HT1080 (cell line): ENCODE measurements at places on chromosomes 16 and 17. TPM values are rescaled to one million over a fixed set of nuclear protein-coding genes. Genes with fewer than 3 reads are reported as not detected.

ORMDL3 gene
- total RNA-seq: 19.6 and 20.9 TPM in 2 replicates

- peak; percentile 74 for DNase-seq
Measured at GRCh38 chr17:69607162-69607834, 192.8 kb downstream of the MAP2K6 start.

SULT1A4 gene
- 2.0 and 5.5 TPM in 2 replicates for total RNA-seq

CCL11 gene
- not detected in 2 replicates for total RNA-seq

GALNS gene
- 5.1 and 7.4 TPM in 2 replicates for total RNA-seq

- no peak for DNase-seq
Measured at GRCh38 chr16:80117556-80118130, 423.1 kb upstream of the DYNLRB2 start.

RHBDL1 gene
- 1.1 and 1.6 TPM in 2 replicates for total RNA-seq

DNA sequence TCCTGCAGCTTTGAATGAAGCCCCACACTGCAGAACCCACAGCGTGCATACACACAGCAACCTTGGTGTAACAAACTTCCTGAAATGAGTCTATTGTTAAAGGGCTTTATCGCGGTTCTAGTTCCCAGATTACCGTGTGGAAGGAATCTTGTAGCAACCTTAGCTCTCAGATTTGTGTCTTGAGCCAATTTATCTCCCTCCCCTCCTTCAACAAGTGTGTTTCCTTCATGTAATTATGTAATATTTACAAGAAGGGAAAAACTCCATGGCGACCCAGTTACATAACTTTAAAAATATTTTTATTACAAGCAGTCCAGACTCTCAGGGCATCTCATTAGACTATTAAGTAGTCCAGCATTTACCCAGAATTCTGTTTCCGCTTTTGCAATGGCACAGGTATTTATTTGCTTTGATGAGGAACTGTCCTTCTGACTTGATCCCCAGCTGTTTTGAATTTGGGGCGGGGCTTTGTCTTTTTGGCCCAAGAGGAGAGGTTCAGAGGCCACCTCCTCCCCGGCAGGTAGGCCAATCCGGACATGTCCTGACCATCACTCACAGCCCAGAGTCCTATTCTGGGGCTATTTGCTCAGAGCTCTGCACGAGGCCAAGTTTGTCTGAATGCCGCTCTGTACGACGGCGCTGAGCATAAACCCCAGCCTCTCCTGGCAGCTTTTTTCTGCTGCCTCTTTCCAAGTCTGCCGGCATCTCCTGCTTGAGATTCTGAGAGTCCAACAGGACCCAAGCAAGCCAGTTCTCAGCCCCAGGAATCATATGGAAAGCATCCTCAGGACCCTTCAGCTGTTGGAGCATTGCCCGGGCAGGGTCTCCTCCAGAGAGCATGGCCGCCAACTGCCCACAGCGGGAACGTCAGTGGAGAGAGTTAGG lies 35.6 kb downstream of the CLEC16A start:
- no peak for DNase-seq

DNA sequence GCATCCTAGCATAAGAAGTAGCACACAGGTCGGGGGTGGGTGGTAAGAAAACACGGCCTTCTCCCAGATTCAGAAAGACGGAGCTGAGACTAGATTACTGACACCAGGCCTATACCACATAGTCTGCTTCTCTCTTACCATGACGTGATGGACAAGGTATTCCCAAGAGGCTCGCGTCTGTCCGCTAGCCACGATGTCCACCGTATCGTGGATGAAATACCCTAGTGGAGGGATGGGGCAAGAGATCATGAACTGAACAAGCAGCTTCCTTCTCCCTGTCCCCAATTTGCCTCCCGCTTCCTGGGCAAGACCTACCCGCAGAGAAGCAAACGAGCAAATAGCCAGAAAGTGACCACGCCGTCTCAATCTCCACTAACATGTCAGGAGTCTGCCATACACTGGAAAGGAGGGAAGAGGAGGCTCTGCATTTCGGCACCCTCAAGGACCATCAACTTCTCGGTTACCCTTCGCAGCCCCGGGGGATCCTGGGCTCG lies 820 bp downstream of the TLCD1 start:
- peak; percentile 79 for DNase-seq

OR3A3 gene
- not detected in 2 replicates for total RNA-seq

PPP1R27 gene
- total RNA-seq: 0.47 TPM in 1 of 2 replicates, not detected in the other

DNA sequence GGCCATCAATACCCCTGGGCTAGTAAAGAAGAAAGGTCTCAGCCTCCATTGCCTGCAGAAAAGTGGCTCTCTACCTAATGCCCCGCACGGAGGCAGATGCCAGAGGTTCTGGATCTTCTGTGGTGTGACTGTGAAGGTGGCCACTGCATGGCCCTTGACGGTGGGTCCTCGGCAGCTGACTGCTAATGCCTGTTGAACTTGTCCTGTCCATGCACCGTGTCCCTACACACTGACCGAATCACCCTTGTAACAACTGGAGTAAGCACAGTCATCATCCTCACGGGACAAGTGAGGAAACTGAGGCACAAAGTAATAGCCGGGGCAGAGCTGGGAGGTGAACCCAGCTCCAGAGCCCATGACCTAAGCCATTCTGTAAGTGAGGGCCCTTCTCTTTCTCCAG lies 48.8 kb downstream of the MYH11 start:
- DNase-seq: no peak

DNA sequence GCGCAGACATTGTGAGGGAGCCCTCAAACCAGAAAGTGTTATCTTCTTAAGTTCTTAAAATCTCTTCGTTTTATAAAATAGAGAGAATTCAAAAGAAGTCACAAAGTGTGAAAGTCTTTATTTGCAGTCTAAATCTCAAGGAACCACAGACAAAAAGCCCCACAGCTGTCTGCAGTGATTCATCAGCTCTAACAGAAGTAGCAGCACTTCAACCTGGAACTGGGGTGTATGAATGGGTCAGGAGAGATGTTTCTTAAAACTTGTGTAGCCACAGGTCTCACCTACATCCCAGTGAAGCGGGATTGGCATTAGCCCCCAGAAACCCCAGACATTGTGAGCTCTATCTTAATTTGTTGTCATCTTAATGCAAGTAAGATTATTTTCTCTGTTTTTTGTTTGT lies 61.1 kb downstream of the CDYL2 start:
- no peak for DNase-seq

DNA sequence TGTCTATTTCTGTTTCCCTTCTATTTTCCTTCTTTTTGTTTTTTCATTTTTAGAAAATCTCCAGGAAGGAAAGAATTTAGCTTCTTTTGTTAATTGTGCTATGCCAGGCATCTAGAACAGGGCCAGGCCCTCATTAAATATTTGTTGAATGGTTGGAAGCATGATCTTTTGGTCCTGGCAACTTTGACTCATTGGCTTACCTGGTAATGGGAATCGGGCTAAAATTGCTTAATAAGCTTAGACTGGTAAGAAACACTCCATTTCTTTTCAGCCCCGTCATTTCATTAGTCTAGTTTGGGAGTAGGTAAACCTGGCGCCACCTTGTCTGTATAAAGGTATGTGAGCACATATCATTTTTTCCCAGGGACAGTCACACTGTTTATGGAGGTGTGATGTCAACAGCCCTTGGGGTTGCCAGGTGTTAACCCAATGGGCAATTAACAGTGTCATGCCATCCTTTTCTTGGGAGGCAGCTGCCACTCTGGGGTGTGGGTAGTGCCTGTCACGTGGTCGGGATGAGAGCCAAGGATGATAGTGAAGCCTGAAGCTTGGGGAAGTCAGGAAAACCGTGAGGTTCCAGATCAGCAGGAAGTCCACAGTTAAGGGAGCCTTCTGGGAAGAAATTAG lies 9.5 kb upstream of the NDEL1 start:
- DNase-seq: no peak

GRCh38 chr16:31880322-31880979 lies 6.8 kb downstream of the ZNF267 start:
- peak; percentile 73 for DNase-seq

GRCh38 chr17:2926019-2926650 lies 129.9 kb downstream of the RAP1GAP2 start:
- DNase-seq: peak; percentile 32

ABCA9 gene
- not detected in 2 replicates for total RNA-seq

DNA sequence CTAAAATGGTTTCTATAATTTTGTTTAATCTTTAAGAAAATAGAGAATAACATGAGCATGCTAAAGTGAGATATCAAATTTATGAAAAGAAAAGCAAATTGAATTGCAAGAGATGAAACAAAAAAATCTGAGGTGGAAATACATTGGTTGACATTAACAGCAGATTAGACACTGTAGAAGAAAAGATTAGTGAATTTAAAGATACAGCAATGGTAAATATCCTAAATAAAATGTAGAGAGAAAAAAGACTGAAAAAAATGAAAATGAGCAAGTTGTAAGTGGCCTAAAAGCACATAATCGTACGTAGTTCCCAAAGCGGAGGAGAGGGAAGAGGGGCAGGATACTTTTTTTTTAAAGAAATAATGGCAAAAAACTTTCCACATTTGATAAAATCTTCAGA lies 30.5 kb upstream of the ALDH3A2 start:
- no peak for DNase-seq

ORC6 gene
- 44.9 and 47.7 TPM in 2 replicates for total RNA-seq

- no peak for DNase-seq
Measured at GRCh38 chr16:3691761-3692160, 25.6 kb downstream of the TRAP1 start.

SLFN14 gene
- not detected in 2 replicates for total RNA-seq

DNA sequence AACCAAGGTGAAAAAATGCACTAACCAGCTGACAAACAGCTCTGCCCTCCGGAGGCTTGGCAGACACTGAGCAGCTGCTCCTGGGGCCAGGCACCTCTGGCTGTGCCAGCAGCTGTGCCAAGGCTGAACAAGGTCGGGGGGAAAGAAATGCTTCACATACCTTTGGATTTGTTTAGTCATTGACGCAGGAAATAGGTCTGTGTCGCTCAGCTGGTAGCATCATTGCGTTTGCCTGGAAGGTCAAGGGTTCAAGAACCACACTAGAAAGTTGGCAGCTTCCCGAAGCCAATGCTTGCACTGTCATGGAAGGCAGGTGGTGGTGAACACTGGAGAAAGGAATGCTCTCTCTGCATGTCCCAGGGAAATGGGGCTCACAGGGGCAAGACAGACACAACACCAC lies 63.5 kb downstream of the PCTP start:
- DNase-seq: peak; percentile 43

ZMYND15 gene
- not detected in 2 replicates for total RNA-seq

GRCh38 chr17:50161911-50162288 lies 3.9 kb upstream of the SGCA start:
- DNase-seq: no peak

TVP23B gene
- 33.8 and 36.4 TPM in 2 replicates for total RNA-seq

CPHXL2 gene
- total RNA-seq: not detected in 2 replicates

DNA sequence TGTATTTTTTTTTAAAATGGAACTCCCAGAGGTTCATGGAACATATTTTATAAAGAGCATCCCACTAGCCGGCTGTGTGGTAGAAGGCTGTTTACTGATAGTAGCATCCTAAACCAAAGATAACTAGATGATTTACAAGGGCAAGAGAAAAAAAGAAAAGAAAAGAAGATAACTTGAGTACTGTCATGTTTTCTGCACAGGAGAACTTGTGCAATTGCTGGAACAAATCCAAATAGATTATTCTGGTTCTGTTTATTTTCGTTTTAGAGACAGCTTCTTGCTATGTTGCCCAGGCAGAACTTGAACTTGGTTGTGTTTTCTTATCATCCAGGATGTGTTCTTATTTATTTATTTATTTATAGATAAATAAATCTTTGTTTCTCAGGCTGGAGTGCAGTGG lies 20.9 kb upstream of the PPM1D start:
- no peak for DNase-seq

ANKS4B gene
- not detected in 2 replicates for total RNA-seq

GRCh38 chr17:2013994-2014317 lies 11.2 kb downstream of the RTN4RL1 start:
- no peak for DNase-seq

KPNA2 gene
- 281 and 347 TPM in 2 replicates for total RNA-seq

RPRML gene
- 0.07 TPM in 1 of 2 replicates, not detected in the other for total RNA-seq

DNA sequence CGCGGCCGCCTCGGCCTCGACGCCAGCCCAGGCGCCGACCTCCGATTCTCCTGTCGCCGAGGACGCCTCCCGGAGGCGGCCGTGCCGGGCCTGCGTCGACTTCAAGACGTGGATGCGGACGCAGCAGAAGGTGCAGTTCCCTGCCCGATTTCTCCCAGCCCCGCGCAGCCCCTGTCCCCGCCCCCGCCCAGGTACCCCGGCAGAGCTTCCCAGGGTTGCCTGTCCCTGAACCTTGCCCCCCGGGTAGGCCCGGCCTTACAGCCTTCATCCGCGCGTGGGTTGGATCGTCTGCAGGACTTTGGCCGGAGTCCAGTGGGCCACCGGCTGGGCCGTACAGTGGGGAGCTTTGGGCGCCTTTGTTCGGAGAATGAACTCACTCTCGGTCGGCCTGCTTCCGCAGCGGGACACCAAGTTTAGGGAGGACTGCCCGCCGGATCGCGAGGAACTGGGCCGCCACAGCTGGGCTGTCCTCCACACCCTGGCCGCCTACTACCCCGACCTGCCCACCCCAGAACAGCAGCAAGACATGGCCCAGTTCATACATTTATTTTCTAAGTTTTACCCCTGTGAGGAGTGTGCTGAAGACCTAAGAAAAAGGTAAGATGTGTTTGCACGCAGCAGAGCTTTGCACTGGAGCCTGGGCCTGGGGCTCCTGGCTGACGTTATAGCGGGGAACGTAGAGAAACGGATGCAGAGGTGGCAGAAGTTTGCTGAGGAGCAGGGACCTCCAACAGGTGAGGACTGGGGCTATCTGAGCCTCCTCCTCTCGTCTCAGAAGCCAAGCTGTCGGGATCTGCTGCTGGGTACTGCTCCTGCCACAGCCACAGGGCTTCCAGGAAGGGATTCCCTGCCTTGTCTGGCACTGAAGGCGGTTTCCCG lies 593 bp downstream of the GFER start:
- DNase-seq: no peak

CCL14 gene
- total RNA-seq: not detected in 2 replicates

- DNase-seq: peak; percentile 33
Measured at GRCh38 chr16:20940871-20941635, 40.5 kb downstream of the LYRM1 start.

- no peak for DNase-seq
Measured at GRCh38 chr17:55926276-55926990, 175.6 kb downstream of the PCTP start.

GRCh38 chr17:42111871-42112551 lies 503 bp downstream of the DHX58 start:
- no peak for DNase-seq

TLCD2 gene
- 0.37 and 0.64 TPM in 2 replicates for total RNA-seq

DNA sequence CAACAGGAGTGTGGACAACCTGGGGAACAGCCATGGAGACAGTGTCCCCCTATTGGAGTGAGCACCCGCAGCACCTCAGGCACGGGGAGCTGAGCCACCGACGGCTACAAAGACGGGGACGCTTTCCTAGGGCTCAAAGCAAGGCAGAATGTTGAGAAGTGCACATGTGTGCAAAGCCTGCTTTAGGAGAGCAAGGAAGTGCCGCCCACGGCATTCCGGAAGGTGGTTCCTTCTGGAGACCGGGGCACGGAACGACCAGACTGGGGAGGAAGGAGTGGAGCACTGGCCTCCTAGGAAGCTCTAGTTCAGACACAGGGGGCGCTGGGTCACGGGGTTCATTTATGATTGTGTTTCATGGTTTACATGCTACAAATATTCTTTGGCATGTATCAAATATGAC lies 52.2 kb downstream of the TBC1D16 start:
- no peak for DNase-seq

GRCh38 chr17:19261426-19261825 lies 24.3 kb downstream of the EPN2 start:
- DNase-seq: no peak

XPO6 gene
- 176 TPM in 2 replicates for total RNA-seq

GPR142 gene
- not detected in 2 replicates for total RNA-seq
